ENCODE measurements at places on chromosomes 6 and 20.

DNA sequence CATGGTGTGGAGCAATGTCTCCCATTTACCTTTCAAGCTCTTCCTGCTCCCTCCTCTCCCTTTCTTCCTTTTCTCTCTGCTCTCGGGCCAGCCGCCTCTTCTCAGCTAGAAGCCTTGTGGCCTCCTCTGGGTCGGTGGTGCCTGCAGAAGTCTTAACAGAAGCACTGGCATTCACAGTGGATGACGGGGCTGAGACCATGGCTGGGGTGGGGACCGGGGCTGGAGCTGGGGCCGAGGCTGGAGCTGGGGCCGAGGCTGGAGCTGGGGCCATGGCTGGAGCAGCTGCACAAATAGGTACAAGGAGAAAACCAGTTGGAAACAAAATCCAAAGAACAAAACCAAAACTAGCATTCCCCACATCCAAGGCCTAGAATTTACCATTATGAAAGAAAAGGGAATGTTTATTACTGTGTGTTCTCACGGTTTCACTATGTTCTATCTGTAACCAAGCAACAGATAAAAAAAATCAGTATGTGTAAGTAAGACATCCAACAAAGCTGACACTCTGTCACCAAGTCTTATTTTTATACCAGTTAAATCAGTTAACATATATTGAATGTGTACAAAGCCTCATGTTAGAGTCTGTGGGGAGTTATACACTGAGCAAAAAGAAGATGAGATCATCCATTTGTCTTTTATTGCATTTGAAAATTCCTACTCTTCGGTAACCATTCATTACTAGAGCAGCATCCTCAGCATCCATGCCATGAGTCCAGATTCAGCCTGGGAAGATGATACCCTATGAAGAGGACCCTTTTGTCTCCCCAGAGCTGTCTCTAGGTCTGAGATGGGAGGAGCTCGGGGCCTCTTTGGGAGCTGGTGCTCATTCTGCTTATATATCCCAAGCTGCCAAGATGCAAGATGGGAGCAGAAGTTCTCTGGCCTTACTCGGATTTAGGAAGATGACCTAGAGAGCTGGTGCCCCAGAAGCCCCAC is 73.0 kb upstream of the BCLAF1 start:
- no peak overlapping the region for H3K4me3 ChIP-seq
- H3K27me3 ChIP-seq, result peaks cover 7% of the 10 kb centered on the region
- no peak for DNase-seq
- H3K36me3 ChIP-seq, result no peaks in the 10 kb centered on the region
- no peak overlapping the region for H3K27ac ChIP-seq
- H3K4me1 ChIP-seq, result peaks cover 7% of the 10 kb centered on the region

DNA sequence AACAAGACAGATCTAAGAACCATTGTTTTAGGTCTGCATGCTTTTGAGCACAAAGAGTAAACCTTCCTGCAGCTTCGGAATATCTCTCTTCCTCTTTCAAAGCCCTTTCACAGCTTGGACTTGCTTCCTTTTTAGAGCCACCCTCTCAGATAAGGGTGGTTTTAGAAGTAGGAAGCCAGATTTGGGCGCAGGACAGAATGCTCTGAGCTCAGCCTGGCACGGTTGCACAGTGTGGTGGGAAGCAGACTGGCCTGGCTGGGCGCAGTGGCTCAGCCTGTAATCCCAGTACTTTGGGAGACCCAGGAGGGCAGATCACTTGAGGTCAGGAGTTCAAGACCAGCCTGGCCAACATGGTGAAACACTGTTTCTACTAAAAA is 35.6 kb upstream of the PNRC1 start:
- no peak overlapping the region for H3K4me3 ChIP-seq
- H3K4me1 ChIP-seq, result no peaks in the 10 kb centered on the region
- DNase-seq, result no peak
- H3K27ac ChIP-seq, result no peak overlapping the region

DNA sequence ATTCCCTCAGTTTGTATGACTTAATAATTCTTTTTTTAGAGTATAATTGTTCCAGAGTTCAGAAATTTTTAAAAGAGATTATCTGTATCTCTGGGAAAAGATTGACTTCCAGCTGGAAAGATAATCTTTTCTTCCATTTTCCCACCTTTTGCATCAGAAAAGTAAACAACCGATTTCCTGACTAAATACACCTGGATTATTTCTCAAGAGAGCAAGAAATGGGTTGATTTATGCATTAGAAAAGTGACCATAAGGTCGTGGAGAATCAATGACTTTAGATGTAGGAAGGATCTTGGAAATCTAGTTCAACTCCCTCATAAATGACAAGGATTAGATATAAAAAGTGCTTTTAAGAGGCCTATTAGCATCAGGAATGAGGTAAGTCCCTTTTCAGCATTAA is 79.9 kb downstream of the SGK1 start:
- DNase-seq, result no peak
- H3K27ac ChIP-seq, result no peak overlapping the region
- H3K4me3 ChIP-seq, result no peak overlapping the region
- H3K4me1 ChIP-seq, result peaks cover 26% of the 10 kb centered on the region
- H3K36me3 ChIP-seq, result no peaks in the 10 kb centered on the region
- no peaks in the 10 kb centered on the region for H3K27me3 ChIP-seq

GRCh38 chr20:45011108-45011526 is 44.8 kb downstream of the STK4 start:
- H3K27ac ChIP-seq, result no peak overlapping the region
- H3K4me3 ChIP-seq, result no peak overlapping the region
- no peaks in the 10 kb centered on the region for H3K27me3 ChIP-seq
- DNase-seq, result peak; percentile 44
- peaks cover 8% of the 10 kb centered on the region for H3K36me3 ChIP-seq

DNA sequence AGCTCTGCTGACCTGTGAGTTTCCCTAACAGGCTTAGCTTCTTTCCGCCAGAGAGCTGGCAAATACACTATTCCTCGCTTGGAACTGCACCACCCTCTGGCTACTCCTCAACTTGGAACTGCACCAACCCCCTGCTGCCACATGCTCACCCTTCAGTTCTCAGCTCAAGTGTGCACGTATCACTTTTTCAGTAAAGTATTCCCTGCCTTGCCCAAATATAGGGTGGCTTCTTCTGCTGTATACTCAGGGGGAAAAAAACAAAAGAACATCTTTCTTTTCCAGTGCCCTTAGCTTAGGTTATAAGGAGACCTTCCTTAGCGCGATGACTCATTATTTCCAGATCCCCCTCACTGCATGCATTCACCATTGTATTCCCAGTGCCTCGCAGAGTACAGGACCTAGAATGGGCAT is 21.2 kb downstream of the GNAS-AS1 start:
- no peak for DNase-seq
- no peak overlapping the region for H3K27ac ChIP-seq
- peaks cover 2% of the 10 kb centered on the region for H3K36me3 ChIP-seq

DNA sequence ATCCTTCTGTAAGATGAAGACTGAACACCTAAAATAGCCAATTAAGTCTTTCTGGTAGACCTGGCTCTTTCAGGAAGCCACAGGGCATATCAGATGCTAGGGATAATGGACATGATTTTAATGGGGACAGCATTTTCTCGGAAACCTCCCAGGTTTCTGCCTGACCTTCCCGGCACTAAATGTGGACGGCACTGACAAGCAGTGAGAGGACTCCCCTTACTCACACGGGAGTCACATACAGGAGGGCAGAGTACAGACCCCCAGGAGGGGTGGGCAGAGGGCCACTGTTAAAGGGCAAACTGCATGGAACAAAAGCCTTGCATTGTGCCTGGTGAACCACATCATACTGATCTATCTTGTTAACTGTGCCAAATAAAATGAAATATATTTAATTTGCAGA is 19.9 kb downstream of the PSMG4 start:
- no peak overlapping the region for H3K27ac ChIP-seq
- no peak overlapping the region for H3K4me3 ChIP-seq
- no peaks in the 10 kb centered on the region for H3K4me1 ChIP-seq
- peaks cover 13% of the 10 kb centered on the region for H3K36me3 ChIP-seq
- no peaks in the 10 kb centered on the region for H3K27me3 ChIP-seq
- no peak for DNase-seq

DNA sequence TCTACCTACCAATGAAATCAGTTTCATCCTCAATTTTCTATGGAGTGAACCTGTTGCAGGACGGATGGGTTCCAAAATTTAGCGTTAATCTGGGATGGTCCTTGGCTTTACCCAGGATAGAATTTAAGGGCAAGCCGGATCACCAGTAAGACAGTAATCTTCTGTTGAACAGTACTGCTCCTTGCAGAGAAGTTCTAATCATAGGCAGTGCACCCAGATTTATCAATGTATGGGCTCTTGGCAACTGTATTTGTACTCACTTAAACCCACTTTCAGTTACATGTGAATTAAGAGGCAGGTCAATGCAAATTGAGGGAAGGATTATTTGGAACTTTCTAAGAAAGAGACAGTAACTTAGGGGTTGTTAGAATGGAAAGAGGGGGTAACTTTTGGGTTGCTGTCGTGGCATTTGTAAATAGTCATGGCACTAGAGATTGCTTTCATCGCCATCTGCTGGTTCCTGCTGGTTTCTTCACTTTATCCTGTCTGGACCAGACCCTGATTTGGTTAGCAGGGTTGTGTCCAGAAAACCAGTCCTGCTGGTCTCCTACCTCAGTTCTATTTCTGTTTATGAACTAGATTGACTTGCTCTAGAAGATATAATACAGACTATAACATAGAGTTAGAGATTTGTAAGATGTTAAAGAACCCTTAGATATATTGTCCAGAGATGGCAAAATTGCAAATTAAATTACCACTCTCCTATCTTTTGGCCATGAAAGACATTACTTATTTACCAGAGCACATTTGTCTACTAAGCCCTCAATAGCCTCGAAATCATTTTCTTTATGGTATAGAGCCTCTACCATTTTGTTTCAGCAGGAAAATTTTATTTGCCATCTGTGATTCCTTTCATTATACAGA is 646.3 kb downstream of the UTRN start:
- H3K4me3 ChIP-seq, result no peak overlapping the region
- no peaks in the 10 kb centered on the region for H3K4me1 ChIP-seq

DNA sequence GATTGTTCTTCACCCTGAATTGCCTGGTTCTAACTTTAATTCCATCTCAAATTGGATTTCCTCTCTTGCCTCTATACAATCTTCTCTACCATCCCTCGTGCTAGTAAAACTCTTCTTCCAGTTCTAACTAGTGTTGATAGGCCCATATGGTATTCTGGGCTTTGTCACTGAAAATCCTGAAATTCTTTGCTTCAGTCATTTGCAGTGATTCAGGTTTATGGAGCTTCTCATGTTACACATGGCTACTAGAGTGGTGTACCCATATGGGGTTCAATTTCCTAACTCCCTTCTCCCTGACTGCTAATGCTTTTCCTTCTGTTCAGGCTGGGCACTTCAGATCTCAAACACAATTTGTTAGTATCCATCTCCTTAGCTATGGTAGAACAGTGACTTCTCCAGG is 956.6 kb downstream of the KIF16B start:
- H3K36me3 ChIP-seq, result no peaks in the 10 kb centered on the region
- no peak overlapping the region for H3K27ac ChIP-seq
- no peaks in the 10 kb centered on the region for H3K27me3 ChIP-seq
- no peaks in the 10 kb centered on the region for H3K4me1 ChIP-seq
- no peak for DNase-seq

DNA sequence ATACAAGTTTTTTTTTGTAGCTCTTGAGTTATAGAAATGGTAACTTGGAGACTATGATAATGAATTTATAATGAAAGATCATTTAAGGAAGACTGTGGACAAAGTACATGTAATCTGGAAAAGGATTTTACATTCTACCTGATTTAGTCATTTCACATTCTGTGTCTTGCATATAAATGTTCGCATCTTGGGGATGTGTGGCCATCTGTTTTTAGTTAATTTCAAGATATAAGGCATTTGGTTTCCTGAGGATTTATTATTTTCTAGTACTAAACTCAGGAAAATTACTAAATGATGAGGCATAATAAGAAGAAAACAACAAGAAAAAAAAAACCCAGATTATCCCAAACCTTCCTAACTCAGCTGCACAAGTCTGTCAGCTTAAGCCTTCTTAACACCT is 112.7 kb upstream of the PRL start:
- H3K4me3 ChIP-seq, result no peak overlapping the region
- no peak overlapping the region for H3K27ac ChIP-seq
- H3K4me1 ChIP-seq, result no peaks in the 10 kb centered on the region

DNA sequence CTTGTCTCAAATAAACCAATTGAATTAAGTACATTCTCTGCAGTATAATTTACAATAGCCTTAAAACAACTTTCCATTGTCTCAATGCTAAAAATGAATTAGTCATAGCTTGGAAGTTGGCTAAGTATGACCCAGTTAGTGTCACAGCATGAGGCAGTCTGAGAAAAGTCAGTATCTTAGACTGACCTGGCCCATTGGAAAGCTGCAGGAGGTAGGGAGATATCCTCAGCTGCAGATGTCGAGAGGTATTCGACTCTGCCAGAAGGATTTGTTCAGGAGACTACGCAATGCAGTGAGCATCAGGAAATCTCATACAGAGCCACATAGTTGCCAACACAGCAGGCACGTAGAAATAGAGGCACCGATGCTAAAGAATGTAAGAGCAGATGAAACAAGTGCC is 350.9 kb upstream of the NRSN1 start:
- H3K4me3 ChIP-seq, result no peak overlapping the region
- H3K4me1 ChIP-seq, result no peaks in the 10 kb centered on the region
- no peaks in the 10 kb centered on the region for H3K27me3 ChIP-seq
- no peak for DNase-seq

- H3K27me3 ChIP-seq, result peaks cover 31% of the 10 kb centered on the region
- DNase-seq, result no peak
- no peak overlapping the region for H3K4me3 ChIP-seq
- no peak overlapping the region for H3K27ac ChIP-seq
- H3K4me1 ChIP-seq, result no peaks in the 10 kb centered on the region
Measured at GRCh38 chr6:163711615-163712565, 297.4 kb downstream of the QKI start.

DNA sequence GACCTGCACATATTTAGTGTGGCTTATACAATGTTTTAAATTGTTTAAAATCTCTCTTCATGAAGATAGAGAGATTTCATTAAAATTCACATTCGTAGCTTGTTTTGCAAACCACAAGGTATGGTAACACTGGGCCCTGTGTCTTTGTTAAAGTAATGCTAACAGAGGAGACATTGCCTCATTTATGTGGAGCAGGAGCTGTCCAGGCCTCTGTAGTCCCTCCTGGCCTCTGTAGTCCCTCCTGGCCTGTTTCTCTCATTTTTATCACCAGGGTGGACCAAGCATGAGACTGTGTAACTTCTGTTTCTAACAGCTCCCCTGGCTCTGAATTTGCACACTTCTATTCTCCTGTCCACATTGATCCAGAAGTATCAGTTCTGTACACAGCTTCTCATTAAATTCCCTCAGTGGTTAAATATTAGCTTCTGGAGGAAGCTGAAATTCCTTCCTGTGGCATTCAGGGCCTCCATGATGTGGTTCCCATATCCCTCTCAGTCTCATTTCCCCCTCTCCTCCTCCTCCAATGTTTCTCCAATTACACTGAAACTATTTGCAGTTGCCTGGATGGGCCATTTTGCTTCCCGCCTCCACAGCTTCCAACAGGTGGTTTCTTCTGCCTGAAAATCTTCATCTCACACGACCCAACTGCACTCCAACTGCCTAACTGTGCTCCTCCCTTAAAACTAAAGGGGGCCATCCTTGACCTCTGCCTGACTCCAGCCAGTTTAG is 340.4 kb downstream of the SYNE1 start:
- H3K4me3 ChIP-seq, result no peak overlapping the region
- no peak overlapping the region for H3K27ac ChIP-seq
- H3K36me3 ChIP-seq, result peaks cover 6% of the 10 kb centered on the region
- DNase-seq, result no peak
- no peaks in the 10 kb centered on the region for H3K27me3 ChIP-seq
